ENCODE measurements at places on chromosomes 12 and 14.
A peak's percentile ranks its signal among the peaks of the same experiment; 100 is the strongest.

GRCh38 chr12:124673801-124674617 is 106.6 kb upstream of the NCOR2 start:
- DNase-seq = no peak

DNA sequence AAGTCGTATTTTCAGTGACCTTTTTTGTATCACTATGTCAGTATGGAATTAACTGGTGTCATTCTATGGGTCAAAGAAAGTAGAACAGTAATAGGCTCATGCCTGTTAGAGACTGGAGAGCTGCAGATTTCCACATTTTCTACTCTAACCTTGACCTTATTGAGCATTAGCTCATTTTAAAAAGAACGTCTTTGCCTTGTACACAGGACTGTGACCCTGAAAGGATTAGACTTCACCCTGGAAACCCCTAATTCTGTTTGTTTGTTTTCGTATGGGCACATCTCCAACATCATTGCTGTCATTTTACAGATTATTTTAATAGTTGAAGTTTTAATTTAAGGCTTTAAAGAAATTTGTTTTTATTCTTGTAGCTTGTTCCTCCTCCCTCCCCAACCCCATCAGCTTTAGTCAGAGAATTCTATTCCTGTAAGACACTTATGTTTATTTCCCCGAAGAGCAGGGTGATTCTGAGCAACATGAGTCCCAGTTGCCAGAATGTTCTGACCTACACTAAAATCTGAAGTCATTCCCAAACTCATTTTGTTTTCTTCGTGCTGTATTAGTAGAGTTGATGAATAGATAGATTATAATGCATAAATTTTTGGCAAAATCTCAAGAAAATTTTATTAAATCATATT is 451.3 kb downstream of the FOXG1 start:
- no peak for DNase-seq

DNA sequence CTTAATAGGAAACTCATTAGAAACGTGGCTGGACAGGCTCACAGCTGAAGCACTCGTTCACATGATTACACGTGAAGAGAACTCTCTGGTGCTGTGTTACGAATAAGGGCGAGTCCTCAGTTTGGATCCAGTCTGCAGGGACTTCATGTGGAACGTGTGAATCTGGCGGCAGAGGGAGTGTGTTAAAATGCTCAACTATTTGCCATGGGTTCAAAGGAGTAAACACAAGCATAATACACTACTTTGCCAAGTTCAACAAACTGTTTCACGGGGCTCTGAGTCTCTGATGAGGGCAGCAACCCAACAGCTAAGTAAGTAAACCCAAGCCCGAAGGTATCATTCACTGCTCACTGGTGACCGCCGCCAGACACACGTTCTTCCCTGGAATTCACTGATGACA is 42.4 kb downstream of the NUAK1 start:
- no peak for DNase-seq

- no peak for DNase-seq
Observed at GRCh38 chr14:60705100-60705499, 19.1 kb downstream of the SIX4 start.

- DNase-seq = no peak
Observed at GRCh38 chr12:83265808-83266207, 579.1 kb downstream of the TMTC2 start.

DNA sequence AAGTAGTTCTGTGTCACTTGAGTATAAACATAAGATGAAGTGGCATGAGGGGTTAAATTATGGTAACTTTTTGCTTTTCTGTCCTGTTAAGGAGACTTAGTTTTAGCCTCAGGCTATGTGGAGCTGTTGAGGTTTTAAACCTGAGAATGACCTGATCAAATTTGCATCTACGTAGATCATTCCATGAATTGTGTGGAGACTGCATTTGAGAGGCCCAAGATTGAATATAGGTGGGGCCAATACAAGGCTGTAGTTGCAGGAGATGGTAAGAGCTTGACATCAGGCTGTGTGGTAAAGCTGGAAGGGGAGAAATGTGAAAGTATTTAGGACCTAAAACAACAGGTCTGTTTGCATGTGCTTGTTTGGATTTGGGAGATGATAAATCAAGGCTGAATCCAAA is 249.5 kb downstream of the SLC16A7 start:
- no peak for DNase-seq

DNA sequence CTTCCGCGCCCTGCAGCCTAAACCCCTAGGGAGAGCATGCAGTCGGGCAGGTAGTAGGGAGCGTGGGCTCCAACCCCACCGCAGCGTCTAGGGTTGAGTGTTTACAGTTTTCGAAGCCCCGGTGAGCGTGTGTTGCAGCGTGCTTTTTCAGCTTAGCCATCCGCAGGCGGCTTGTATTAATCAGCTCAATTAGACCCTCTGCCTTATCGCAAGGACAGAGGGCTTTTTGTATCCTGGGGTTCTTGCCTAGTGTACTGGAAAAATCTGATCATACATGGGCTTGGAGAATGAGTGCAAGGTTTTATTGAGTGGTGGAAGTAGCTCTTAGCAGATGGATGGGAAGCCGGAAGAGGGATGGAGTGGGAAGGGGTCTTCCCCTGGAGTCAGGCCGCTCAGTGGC is 44.4 kb upstream of the GNG2 start:
- no peak for DNase-seq

- DNase-seq = peak; percentile 54
Observed at GRCh38 chr14:77580964-77581505, 35.4 kb downstream of the SPTLC2 start.

DNA sequence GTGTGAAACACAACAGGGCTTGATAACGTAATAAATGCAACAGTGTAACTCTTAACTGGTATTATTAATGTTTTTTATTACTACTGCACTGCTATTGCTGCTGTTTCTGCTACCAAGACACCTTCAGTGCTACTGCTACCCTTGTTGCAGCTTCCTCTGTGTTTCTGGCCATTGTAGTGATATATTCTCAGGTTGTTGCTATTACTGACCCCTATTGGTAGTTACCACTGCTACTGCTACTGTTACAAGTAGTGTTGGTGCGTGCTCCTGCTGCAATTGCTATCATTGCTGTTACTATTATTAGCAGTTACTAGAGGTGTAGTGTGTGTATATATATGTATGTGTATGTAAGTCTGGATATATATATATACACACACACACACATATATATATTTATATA is 87.2 kb upstream of the PTPRB start:
- no peak for DNase-seq

DNA sequence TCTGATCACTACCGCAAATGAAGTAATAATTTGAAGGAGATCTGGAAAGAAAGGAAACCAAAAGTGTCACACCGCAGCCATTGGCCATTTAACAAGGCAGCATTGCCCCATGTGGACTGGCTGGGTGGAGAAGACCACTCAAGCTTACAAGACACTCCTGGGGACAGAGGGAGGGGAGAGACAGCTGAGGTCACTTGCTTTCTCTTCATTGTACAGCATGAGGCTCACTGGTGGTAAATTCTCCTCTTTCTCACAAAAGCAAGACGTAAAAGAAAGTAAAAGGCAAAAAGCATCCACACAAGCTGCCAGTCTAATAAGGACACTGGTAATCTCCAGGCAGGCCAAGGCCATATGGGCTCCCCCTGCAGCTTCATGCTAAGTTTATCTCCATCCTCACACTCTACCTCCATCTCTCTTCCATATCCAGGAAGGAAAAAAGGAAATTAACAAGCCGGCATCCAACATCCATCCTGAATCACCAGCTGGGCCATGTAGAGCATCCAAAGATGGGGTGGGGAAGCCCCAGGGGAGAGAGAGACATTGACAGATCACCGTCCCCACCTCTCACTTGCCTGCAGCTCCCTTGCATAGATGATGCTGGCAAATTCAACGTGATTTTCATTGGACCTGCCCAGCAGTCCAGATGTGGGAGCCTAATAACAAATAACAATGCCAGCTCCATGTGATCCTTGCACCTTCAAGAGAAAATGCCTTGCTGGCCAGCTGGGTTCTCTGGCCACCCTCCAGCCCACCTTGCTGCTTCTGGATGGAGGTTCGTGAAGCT is 100.6 kb downstream of the DPF3 start:
- DNase-seq = no peak

DNA sequence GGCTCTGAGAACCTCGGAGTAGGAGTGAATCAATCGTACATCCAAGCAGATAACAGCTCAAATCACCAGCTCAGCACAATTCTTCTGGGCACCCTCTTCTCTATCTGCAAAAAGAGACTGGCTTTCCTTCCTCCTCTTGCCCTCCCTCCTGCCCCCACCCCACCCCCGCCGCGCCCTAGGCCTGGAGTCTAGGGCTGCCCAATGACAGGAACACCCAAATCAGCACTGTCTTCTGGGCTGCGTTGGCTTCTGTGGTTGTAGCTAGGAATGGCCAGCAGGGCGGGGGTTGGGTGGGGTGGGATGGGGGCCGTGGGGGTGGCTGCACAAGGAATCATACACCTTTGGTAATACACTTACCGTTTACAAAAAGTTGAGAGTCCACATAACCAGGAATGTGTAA is 28.0 kb upstream of the TMCC3 start:
- no peak for DNase-seq

DNA sequence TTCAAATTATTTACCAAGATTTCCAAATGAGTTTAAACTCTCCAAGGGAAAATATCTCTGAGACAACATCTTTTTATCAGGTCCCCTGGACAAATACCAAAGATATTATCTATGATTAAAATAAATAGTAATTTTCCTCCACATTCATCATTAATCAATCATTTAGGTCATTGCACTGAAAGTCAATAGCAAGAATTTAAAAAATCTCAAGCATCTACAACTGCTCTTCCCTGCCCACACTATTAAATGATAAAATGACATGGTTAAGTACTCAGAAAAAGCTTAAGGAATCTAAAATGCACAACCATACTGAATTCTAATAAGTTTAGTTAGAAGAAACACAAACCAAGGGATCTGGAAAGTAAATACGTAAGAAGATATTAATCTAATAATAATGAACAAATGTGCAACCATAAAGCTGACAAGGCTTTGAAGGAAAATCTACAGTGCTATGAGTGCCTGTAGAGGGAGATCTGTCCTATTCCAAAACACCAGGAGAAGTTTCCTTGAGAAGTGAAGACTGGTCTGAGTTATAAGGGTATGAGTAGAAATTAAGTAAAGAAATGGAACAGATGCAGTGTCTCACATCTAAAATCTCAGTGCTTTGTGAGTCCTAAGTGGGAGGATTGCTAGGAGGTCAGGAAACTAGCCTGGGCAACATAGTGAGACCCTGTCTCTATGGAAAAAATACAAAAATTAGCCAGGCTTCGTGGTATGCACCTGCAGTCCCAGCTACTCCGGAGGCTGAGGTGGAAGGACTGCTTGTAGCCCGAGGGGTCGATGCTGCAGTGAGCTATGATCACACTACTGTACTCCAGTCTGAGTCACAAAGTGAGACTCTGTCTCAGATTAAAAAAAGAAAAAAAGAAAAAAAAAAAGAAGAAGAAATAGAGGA is 19.2 kb downstream of the INTS13 start:
- DNase-seq = no peak

DNA sequence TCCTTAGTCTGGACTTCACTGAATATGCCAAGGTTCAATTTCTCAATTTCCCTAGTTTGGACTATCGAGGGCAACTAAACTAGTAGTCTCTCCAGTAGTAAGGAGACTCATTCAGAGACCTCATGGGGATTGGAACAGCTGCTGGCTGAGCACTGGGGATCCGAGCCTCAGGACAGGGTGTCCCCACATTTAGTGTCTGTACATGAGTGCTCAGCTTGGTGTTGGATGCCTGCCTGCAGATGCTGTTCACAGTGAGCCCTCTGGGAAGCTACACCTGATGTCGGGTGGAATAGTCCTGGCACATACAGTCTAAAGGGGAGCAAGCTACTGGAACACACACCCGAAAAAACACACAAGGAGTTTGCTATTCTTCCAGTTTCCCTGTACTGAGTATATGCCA is 820 bp upstream of the FGF23 start:
- DNase-seq = no peak

DNA sequence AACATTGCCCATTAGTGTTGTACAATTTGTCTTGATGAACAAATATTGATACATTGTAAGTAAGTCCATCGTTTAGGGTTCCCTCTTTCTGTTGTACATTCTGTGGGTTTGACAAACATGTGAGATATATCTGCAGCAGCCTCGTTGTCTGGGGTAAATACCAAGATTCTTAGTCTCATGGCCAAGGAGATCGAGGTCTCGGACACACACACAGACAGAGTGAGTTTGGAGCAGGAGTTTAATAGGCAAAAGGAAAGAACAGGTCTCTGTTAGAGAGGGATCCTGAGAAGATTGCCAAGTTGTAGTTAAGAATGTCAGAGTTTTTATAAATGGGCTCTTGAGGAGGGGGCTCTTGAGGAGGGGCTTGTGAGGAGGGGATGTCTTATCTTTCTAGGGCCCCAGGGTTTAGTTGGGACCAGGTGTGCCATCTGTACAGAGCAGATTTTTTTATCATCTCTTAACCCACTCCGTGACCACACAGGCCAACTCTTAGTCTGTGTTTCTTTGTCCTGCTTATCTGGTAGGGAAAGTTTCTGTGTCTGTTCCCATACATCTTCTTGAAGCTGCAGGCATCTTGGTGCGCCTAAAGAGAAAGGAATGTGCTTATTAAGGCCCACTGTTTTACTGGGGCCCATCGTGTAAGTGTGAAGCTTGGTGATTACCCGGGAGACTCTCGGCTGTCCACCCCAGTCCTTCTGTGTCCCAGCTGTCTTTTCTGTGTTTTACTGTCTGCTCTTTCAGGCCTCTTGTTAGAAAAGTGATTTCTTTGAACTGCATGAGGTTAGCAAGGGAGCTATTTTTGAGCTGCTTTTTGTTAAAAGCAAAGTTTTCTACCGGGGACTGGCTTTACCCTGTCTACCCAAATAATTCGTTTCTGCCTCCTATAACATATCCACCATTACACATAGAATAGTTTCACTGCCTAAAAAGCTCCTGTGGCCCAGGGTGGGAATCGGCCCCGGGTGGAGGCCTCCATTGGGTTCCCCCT is 22.4 kb upstream of the CLEC2D start:
- no peak for DNase-seq

DNA sequence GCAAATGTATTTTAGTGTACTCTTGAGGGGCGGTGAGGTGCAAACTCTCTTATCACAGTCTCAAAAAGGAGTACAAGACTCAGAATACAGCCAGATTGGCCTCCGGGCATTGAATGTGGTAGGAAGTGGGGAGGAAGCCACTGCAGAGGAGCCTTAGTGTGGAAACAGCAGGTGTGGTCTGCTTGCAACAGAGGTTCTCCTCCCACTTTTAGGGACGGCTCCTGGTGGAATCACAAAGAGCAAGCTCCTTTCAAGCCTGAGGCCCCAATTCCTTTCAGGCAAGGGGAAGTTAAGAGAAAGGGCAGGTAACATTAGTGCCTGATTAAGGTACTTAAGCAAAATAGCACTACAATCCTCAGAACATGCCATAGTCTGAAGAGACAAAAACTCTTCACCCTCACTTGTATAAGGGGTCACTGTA is 23.7 kb upstream of the SLC2A3 start:
- DNase-seq = no peak

DNA sequence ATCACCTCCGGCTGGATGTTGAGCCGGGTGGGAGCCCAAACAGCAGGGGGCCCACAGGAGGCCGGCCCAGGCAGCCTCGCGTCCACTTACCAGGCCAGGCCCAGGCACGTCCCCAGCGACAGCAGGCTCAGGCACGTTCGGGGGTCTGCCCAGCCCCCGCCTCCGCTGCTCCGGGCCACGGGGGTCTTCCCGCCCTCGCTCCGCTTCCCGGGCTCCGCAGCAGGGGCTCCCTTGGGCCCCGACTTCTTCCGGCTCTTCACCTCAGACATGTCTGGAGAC is 216 bp downstream of the IKBIP start:
- no peak for DNase-seq
